ENCODE measurements at places on chromosomes 6 and 20.
A peak's percentile ranks its signal among the peaks of the same experiment; 100 is the strongest.

DNA sequence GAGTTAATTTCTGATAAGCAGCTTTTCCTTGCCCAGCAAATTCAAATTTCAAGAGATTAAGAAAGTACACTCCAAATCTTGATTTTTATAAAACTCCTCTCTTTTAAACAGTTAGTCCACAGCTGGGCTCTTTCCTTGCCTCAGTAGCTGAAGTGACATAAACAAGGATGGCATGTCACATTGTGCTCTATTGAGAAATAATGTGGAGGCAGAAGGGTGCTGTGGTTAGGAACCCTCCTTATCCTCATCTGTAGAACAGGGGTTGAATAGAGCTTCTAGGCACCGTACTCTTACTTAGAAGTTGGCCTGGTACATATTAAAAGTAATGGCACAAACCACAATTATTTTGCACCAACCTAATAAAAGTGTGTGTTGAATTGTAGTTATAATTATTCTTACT, 70.3 kb downstream of the RSPO3 start:
- DNase-seq = no peak

DNA sequence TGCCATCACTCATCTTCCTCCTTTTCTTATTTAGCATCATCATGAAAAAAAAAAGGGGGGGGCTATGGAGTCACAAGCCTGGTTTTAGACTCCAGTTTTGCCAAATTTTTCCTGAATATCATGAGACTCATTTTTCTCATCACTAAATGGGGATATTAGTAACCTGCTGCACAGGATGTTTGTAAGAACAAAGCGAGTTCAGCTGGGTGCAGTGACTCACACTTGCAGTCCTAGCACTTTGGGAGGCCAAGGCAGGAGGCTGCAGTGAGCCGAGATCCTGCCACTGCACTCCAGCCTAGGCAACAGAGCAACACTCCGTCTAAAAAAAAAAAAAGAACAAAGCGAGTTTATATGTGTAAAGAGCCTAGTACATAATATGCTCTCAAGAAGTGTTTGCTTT, 82.8 kb downstream of the TFAP2A start:
- no peak for DNase-seq

DNA sequence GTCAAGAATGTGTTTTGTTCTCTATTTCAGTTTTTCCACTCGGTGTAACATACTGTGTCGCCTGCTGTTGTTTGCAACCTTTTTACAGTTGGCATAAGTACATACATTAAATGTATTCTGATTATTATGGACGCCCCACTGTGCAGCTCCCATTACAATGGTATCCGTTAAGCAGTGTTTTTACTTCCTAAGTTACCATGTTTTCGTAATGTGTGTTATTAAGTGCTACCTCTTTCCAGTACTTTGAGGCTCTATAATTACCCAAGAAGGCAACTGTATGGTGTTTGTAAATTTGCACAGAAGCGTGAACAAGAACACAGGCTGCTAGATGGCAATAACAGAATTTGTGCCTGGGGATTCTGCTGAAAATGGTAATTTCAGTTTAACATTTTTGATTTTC, 568.0 kb upstream of the MARCKS start:
- no peak for DNase-seq

DNA sequence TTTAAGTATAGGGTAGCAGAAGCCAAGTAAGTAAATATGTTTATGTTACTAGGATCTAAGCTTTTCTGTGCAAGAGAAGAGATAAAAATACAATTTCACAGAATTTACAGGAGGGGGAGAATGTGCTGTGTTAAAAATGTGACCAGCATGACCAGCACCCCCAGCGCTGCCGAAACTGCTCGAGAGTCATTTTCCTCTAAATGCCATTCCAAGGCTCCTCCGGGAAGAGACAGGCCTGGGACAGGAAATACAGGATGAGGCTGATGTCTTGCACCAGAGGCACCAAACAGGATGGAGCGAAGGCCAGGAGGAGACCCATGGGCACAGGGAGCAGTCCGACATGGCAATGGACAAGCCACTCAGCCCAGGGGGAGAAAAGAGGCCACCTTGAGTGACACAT, 21.1 kb downstream of the TAF4 start:
- no peak for DNase-seq

- DNase-seq = no peak
Observed at GRCh38 chr6:138996524-138996923, 8.5 kb upstream of the REPS1 start.

DNA sequence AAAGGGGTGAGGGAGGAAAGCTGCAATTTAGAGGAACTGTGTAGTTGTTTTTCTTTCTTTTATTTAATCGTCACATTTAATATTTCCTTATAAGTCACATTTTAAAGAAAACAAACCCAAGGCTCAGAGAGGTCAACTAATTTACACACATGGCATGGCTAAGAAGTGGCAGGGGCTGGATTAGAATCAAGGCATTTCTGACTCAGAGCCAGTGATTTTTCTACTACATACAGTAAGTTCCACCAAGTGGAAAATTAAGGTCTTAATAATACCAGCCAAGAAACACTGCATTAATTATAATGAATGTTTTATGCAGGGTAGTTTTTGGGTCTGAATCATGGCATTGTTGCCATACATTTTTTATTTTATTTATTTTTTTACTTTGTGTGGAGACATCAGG, 607.7 kb upstream of the CITED2 start:
- DNase-seq = no peak

- DNase-seq = no peak
Observed at GRCh38 chr6:90739339-90739738, 152.5 kb upstream of the MAP3K7 start.

DNA sequence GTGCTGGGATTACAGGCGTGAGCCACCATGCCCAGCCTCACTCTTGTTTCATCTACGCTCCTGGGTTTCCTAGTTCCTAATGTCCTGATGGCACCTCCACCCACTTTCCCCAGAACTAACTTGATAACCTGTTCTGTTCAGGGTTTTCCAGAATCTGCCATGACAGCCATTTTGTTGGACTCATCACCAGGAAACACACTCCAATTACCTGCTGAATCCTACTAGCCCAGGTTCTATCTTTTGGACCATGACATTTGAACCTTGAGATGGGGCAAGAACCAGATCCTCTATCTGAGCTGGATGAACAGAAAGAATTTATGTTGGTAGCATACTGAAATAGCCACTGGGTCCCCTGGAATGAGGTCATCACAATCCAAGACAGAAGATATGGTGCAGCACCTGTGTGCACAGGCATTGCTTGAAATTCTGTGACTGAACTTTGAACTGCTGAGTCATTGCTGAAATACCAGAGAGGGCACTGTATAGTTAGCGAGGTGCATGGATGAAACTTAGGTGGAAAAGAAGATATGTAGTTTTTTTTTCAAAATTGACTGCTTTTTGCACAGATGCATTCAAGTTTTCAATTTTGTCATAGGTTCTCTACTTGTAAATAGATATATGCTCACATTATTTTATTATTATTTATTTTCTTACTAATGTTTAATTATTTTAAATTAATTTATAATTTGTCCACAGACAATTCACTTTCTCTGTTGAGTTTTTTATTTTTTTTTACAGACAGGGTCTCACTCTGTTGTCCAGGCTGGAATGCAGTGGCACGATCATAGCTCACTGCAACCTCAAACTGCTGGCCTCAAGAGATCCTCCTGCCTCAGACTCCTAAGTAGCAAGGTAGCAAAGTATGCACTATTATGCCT, 42.8 kb upstream of the TASP1 start:
- no peak for DNase-seq

DNA sequence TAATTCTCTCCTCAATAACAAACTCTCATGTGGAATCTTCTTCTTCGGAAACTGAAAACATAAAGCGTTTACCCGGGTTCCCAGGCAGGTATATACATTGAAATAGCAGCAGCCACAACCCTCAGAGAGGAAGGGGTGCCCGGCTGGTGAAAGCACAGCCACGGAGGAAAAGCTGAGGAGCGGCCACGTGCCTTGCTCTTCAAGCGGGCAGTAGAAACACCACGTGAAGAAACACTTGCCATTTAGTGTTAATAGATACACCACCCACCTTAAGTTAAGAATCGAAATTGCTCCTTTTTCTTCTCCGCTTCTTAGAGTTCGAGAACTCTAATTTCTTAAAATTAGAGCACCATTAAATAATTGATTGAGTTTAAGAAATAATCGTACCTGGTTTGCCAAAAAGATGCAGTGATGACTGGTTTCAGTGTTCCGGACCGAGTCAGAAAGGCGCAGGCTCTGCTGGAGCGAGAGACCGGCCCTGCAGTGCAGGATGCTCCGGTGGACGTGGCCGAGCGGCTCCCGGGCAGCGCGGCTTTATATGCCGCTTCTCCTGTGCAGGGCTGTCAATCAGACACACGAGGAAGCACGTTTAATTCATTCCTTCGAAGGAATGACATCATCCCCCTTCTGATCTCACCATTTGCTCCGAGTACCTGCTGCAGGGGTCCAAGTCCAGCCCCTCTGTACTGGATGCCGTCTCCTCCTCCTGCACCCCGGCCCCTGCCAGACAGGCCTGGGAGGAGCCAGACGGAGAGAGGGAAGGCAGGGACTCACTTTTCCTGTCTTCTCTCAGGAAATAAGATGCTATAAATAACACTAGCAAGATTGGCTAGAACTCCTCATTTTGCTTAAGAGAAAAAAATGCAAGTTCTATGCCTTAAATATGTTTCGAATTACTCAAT, at the start of gene THBS2:
Gene THBS2 (minus strand): TSS at position 510 of the 902 bp plus-strand sequence. CDS start 3,062 bp downstream, outside the sequence.
- no peak for DNase-seq

DNA sequence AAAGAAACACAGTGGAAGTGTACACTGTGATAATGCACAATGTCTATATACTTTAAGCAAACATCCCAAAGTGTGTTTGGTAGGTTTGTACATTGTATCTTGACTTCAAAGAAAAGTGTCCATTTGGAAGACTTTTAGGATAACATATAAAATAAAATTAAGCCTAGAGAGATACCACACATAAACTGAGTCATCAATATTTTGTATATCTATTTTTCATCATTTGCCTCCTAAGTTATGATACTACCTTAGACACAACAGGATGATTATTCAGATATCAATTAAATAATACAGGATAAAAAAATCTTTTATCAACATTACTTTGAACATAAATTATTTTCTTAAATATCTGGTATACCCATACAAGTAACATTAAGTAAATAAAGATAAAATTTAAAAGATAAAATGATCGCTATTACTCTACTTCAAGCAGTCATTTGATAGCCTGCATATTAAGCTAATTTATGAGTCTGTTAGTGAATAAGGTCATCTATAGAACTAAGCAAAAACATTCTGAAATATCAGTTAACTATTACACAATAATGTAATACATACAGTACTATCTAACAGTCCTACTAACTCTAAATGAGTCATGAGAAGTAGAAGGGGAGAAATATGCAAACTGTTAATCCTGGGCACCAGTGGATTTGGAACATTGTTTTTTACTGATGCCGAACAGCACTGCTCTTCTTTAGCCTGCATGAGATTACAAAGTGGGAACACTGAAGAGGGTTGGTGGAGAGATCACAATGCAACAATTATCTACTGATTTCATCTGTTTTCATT, 158.4 kb upstream of the SIM1 start:
- no peak for DNase-seq

DNA sequence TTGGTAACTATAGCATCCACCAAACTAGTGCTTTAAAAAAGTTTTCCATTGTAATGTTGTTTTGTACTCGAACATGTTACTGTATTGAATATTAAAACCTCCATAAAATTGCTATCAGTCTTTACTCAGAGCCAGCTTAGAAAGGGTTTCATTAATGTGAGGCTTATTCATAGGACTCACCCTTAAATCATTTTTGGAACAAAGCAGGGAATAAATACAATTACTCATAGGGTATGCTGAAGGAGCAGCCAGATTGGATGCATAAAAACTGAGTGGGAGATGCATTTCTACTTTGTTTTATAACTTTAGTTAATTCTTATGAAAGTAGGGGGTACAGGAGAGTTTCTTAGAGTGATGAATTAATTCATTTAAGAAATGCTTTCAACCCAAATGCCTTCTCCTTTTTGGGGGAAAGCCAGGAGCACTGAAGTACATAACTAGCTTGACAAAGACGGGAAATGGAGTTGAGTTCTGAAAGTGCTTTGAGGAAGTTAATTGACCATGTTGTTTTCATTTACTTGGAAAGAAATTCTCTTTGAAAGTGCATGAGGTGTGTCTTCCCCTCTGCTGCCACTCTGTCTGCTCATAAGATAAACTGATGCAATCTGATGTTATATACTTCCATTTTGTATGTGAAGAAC, 90.3 kb downstream of the RNF144B start:
- no peak for DNase-seq

GRCh38 chr6:27911956-27912446, at the start of gene OR2B2:
Gene OR2B2, minus strand, starts transcription at chr6:27912396. Its CDS starts 77 bp downstream, at chr6:27912319.
- no peak for DNase-seq

DNA sequence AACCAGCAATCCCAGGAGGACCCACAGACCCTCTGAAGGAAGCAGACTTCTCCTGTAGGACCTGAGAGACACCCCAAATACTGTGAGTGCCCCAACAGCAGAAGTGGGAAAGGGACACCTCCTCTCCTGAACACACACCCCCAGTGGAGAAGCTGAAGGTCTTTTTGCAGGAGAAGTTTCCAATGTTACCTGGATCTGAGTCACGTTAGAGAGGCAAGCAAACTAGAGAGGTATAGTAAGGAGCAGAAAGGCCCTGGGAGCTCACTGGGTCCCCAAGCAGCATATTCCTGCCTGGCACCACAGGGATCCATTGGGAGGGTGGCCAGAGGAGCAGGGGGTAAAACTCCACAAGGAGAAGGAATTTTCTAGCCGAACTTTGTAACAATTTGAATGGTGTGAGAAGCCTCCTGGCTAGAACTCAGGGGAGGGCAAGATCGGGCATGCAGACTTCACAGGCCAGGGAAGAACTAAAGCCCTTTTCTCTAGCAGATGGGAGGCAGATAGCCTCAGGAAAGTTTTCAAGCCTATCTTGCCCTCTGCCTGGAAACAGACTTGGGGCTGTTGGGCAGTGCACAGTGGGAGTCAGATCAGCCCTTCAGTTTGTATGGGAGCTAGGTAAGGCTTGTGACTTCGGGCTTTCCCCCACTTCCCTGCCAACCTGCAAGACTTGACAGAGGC, 68.2 kb upstream of the SSTR4 start:
- no peak for DNase-seq

DNA sequence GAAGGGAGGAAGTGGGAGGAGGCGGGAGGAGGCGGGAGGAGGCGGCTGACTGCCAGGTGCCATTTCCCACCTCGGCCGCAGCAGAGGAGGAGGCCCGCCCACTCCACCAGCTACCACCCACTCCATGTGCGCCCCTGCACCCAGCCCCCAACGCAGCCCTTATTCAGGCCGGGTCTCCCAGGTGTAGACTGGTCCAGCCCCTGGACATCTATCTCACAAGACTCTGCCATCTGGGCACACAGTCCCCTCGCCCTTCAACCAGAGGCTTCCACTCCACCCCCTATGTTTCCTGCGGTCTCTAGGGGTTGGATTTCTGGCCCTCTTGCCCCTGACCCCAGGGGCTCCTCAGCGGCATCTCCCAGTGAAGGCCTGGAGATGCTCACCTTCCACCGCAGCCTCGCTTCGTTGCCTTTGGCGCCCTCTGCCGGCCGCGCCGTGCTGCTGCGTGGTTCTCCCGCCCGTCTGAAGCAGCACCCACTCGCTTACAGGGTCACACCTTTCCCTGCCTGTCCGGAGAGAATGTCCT, 32.6 kb upstream of the FAM83D start:
- peak; percentile 71 for DNase-seq

DNA sequence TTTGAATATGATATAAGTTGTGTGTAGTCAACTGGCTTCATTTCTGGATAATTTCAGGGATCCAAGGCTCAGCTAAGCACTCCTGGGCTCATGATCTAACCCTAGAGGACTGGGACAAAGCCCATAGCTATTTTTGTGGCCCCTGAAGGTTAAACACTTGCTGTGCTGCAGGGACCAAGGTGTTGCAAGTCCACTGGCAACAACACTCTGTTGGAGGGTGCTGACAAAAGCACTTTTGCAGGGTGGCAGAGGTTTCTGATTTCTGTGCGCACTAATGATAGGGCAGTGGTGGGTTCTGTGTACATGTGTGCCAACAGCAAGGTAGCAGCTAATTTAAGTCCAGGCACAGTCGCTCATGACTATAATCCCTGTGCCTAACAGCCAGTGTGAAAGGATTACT, 445.3 kb upstream of the SYNCRIP start:
- DNase-seq = no peak
